ENCODE measurements at places on chromosomes 12 and 14. TPM values are rescaled to one million over a fixed set of nuclear protein-coding genes. Genes with fewer than 3 reads are reported as not detected.

DNA sequence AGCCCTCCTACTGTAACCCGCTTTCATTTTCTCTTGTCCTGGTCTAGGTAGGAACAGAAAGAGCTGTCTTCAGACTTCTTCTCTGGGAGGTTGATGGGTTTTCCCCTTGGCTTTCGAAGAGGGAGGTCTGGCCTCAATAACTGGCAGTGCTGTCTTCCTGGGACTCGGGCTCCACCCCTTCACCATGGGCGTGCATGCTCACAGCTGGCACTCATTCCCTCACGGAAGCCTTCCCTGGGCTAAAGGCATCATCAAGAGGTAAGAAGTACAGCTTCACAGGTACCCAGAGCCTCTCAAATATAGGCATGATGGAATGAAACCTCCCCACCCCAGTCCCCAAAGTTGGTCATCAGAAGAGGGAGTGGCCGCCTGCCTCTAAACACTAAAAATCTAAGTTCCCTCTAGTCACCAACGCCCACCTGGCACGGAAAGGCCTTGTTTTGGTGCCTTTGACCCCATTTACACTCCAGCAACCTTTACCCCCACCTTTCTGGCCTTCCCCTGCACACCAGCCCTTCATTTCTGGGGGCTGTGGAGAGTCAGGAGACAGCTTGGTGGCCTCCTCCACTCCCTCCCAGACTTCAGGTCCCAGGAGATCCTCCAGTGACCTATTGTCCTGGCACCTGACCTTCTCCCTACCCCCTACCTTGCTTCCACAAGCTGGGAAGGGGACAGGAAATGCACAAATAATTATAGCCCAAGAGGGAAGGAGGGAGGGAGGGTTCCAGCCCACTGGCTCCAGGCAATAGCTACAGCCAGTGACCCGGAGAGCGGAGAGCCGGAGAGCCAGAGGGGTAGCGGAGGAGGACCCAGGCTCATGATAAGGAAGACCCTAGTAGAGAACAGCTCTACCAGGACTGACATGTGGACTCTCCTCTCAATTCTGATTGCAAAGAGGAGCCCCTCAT lies 2.8 kb downstream of the RAPGEF3 start:
- H3K4me1 ChIP-seq: peaks cover 24% of the 10 kb centered on the region
- H3K4me3 ChIP-seq: no peak overlapping the region
- no peaks in the 10 kb centered on the region for H3K27me3 ChIP-seq
- peak; percentile 58 for DNase-seq

GRCh38 chr14:92074555-92074954 lies 31.8 kb downstream of the ATXN3 start:
- H3K4me1 ChIP-seq: no peaks in the 10 kb centered on the region
- peaks cover 10% of the 10 kb centered on the region for H3K36me3 ChIP-seq
- no peak overlapping the region for H3K27ac ChIP-seq
- DNase-seq: no peak

GRCh38 chr12:90951432-90952105 lies 3.4 kb downstream of the CCER1 start:
- no peak overlapping the region for H3K27ac ChIP-seq
- no peaks in the 10 kb centered on the region for H3K27me3 ChIP-seq
- H3K36me3 ChIP-seq: no peaks in the 10 kb centered on the region

- H3K27ac ChIP-seq: no peak overlapping the region
- H3K27me3 ChIP-seq: peaks cover 7% of the 10 kb centered on the region
- H3K4me3 ChIP-seq: no peak overlapping the region
- H3K36me3 ChIP-seq: no peaks in the 10 kb centered on the region
- no peaks in the 10 kb centered on the region for H3K4me1 ChIP-seq
Observed at GRCh38 chr14:54502602-54503001, 7.1 kb upstream of the CGRRF1 start.

GRCh38 chr12:131572626-131573025 lies 138.3 kb upstream of the SFSWAP start:
- no peaks in the 10 kb centered on the region for H3K27me3 ChIP-seq
- DNase-seq: no peak
- no peaks in the 10 kb centered on the region for H3K4me1 ChIP-seq
- no peaks in the 10 kb centered on the region for H3K36me3 ChIP-seq
- no peak overlapping the region for H3K27ac ChIP-seq

DNA sequence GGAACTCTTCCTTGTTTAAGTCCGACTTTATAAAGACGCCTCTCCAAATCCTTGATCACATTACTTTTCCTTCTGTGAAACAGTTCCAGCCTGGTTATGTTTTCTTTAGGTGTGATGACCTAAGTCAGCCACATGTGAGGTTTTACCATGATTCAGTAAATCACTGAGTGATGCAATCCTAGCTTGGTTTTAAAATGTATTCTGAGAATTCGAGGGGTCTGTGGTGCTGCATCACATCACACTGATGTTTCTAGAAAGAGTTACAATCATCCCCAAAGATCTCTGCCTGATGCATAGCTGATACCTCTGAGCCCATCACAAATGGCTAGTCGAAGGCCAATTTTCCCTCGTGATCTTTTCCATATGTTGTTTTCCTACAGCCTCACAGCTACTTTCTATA lies 152.7 kb downstream of the ANO2 start:
- no peak for DNase-seq
- no peak overlapping the region for H3K27ac ChIP-seq
- H3K4me3 ChIP-seq: no peak overlapping the region
- H3K27me3 ChIP-seq: no peaks in the 10 kb centered on the region

DNA sequence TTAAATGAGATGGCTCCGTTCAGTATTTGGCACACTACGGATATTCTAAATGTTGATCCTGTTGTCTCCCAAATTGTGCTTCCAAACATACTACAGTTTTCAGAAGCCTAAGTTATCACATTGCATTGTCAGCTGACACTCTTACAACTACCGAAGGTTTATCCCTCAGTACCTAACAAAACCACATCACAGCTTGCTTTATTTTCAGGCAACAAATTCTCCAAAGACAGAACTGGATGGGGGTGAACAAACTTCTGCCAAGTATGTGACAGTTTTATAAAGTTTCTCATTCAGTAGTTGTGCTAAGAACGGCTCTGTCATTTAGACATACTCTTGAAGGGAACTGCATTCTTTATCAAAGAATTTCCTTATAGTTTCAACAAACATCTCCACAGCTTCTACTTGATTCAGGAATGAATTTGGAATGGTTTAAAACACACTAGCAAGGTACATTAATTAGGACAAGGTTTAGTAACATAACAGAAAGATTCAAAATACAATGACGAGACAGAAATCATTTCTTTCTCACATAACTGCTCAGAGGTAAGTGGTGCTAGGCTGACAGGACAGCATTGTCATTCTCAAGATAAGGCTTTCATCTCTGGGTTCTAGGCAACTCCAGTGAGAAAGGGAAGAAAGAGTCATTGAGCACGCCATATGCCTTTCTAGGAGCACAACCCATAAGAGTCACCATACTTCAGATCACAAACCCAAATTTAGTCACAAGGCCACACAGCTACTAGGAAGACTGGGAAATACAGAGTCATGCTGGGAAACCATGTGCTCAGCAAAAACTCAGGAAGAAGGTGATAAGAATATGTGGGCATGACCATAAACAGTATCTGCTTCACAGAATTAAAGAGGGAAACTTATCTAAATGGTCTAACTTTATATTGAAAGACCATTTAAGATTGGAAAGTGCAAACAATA lies 100.7 kb downstream of the DUSP6 start:
- no peaks in the 10 kb centered on the region for H3K36me3 ChIP-seq
- H3K27me3 ChIP-seq: no peaks in the 10 kb centered on the region
- DNase-seq: peak; percentile 36
- H3K4me3 ChIP-seq: no peak overlapping the region
- H3K4me1 ChIP-seq: peaks cover 34% of the 10 kb centered on the region

GRCh38 chr12:2341871-2342270 lies 289.1 kb downstream of the CACNA1C start:
- H3K36me3 ChIP-seq: no peaks in the 10 kb centered on the region
- no peak overlapping the region for H3K27ac ChIP-seq
- H3K27me3 ChIP-seq: no peaks in the 10 kb centered on the region
- no peak for DNase-seq
- H3K4me3 ChIP-seq: no peak overlapping the region

DNA sequence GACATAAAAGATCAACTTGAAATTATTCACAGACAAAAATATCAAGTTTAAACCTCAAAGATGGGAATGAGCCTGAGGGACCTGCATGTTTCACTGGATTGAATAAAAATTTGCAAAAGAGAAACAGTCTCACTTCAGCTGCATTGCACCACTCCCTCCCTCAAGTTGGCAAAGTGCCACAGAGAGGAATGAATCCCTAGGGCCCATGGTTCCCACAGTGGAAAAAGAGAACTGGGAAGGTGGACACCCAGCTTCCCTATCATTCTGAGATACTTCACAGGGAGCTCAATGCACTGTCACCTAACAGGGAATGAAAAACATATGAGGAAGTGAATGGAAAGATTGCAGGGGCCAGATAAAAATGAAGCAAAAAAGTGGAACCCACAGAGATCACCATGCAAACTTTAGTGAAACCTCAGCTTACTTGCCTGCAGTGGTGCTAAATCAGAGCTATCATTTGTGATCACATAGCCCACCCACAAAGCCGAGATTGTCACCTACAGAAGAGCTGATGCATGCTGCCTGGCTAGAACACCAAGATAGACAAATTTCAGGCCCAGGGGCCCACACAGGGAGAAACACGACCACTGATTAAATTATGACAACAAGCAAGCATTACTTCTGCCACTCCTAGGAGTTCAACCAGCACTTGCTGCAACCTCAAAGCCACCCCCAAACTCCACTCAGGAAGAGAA lies 911.3 kb downstream of the LRFN5 start:
- DNase-seq: no peak
- H3K4me3 ChIP-seq: no peak overlapping the region
- no peaks in the 10 kb centered on the region for H3K27me3 ChIP-seq
- H3K27ac ChIP-seq: no peak overlapping the region
- H3K4me1 ChIP-seq: no peaks in the 10 kb centered on the region
- H3K36me3 ChIP-seq: no peaks in the 10 kb centered on the region

DNA sequence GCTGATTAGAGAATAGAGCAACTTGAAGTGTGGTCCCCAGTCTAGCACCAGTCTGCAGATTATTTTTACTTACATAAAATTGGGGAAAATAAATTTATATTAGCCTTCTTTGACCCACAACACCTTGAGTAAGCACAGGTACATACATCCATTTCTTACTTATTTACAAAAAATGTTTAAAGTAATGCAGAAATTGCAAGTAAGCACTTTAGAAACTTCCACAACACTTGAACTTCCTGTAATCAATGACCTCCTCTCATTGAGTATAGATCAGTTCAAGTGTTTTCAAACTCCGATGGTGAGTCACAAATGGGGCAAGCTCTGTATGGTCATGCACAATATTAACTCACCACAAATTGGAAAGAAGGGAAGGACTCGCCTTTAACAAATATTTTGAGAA lies 83.3 kb downstream of the KIF21A start:
- no peaks in the 10 kb centered on the region for H3K4me1 ChIP-seq
- no peak for DNase-seq
- no peak overlapping the region for H3K4me3 ChIP-seq
- no peak overlapping the region for H3K27ac ChIP-seq
- peaks cover 34% of the 10 kb centered on the region for H3K36me3 ChIP-seq

- H3K4me3 ChIP-seq: no peak overlapping the region
- H3K36me3 ChIP-seq: no peaks in the 10 kb centered on the region
- H3K4me1 ChIP-seq: peaks cover 10% of the 10 kb centered on the region
- no peak overlapping the region for H3K27ac ChIP-seq
- no peaks in the 10 kb centered on the region for H3K27me3 ChIP-seq
Observed at GRCh38 chr12:55061024-55061423, 41.2 kb downstream of the NEUROD4 start.

- no peaks in the 10 kb centered on the region for H3K36me3 ChIP-seq
- DNase-seq: no peak
- no peak overlapping the region for H3K4me3 ChIP-seq
- peaks cover 9% of the 10 kb centered on the region for H3K27me3 ChIP-seq
- no peaks in the 10 kb centered on the region for H3K4me1 ChIP-seq
Observed at GRCh38 chr12:127237151-127237550, 1029.8 kb upstream of the TMEM132C start.

PLEKHD1 gene
- not detected for total RNA-seq

DDN gene
- total RNA-seq: 0.20 TPM

DUSP16 gene
- total RNA-seq: 47.2 TPM

GLIPR1L2 gene
- 0.33 TPM for total RNA-seq

ITGA7 gene
- 3.9 TPM for total RNA-seq

All from activated naive CD4-positive, alpha-beta T cell treated with anti-CD3 and anti-CD28 coated beads for 36 hours (primary cell).